ENCODE measurements at places on chromosomes 5 and 9.
A peak's percentile ranks its signal among the peaks of the same experiment; 100 is the strongest.

GRCh38 chr9:121660876-121661275 lies 9.4 kb downstream of the DAB2IP start:
- H3K4me1 ChIP-seq, result peaks cover 29% of the 10 kb centered on the region
- DNase-seq, result no peak
- no peaks in the 10 kb centered on the region for H3K27me3 ChIP-seq
- H3K4me3 ChIP-seq, result no peak overlapping the region
- H3K36me3 ChIP-seq, result no peaks in the 10 kb centered on the region
- H3K27ac ChIP-seq, result no peak overlapping the region

DNA sequence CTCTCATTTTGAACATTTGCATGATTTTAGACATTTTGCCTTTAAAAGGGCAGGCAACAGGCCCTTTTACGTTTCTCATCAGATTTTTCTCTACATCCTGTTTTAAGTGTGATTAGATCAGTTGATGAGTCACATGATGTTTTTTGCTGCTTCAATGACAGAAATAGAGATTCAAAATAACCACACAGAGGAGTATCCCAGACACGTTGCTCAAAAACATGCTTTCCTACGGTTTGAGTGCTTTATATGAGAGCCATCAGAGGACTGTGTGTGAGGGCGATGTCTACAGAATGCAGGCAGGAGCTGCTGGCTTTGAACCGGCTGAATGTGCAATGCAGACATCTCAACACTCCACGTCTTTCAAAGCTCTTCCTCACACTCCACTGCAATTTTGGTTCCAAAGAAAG lies 42.1 kb downstream of the OTULIN start:
- H3K4me1 ChIP-seq, result peaks cover 6% of the 10 kb centered on the region
- no peak for DNase-seq
- H3K27me3 ChIP-seq, result no peaks in the 10 kb centered on the region

DNA sequence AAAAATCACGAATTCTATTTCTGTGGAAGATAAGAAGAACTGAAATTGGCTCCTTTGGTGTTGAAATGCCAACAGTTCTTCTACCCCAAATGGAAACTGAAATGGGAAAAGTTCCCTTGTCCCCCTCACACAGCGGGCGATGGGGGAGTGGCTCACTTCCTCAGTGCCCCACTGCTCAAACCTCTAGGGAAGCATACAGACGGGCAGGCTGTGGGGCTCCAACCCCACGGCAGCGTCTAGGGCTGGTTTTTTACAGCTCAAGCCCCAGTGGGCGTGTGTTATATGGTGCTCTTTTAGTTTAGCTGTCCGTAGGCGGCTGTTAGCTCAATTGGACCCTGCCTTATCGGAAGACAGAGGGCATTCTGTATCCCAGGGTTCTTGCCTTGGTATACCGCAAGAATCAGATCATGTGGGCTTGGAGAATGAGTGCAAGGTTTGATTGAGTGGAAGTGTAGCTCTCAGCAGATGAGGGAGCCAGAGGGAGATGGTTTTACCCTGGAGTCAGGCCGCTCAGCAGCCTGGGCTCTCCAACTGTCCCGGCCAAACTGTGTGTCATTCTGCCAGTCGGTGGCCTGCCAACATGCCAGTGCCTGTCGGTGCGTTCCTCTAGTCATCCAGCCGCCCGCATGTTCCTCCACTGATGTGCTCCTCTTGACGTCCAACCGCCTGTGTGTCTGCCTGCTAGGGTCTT lies 166.3 kb upstream of the ZNF608 start:
- DNase-seq, result no peak
- H3K27me3 ChIP-seq, result no peaks in the 10 kb centered on the region
- H3K27ac ChIP-seq, result no peak overlapping the region
- no peak overlapping the region for H3K4me3 ChIP-seq
- peaks cover 6% of the 10 kb centered on the region for H3K4me1 ChIP-seq

DNA sequence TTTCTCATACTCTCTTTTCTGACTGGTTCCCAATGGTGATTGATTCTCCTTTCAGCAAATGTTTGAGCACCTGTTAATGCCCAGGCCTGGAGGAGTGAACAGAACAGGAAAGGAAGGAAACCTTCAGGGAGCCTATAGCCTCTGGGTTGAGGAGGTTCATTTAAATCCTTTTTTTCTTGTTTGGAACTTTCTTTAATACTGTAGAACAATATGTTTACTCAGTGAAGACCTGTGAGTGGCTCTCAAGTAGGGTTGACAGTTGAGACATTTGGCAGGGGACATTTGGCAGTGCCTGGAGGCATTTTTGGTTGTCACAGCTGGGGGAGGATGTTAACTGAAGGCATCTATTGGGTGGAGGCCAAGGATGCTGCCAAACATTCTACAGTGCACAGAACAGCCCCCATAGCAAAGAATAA lies 6.1 kb upstream of the FAM120AOS start:
- no peak overlapping the region for H3K27ac ChIP-seq
- no peaks in the 10 kb centered on the region for H3K4me1 ChIP-seq
- no peak overlapping the region for H3K4me3 ChIP-seq
- no peaks in the 10 kb centered on the region for H3K27me3 ChIP-seq

- no peaks in the 10 kb centered on the region for H3K27me3 ChIP-seq
- no peak for DNase-seq
- no peak overlapping the region for H3K4me3 ChIP-seq
- H3K36me3 ChIP-seq, result no peaks in the 10 kb centered on the region
Measured at GRCh38 chr9:104078596-104078995, 15.5 kb upstream of the SMC2 start.

- no peak overlapping the region for H3K4me3 ChIP-seq
- no peak overlapping the region for H3K27ac ChIP-seq
- H3K27me3 ChIP-seq, result no peaks in the 10 kb centered on the region
- no peak for DNase-seq
Measured at GRCh38 chr9:38003230-38003629, 65.8 kb downstream of the SHB start.

- H3K27ac ChIP-seq, result no peak overlapping the region
- H3K4me3 ChIP-seq, result no peak overlapping the region
- DNase-seq, result no peak
- no peaks in the 10 kb centered on the region for H3K36me3 ChIP-seq
Measured at GRCh38 chr5:39544941-39545340, 120.2 kb upstream of the DAB2 start.

- DNase-seq, result peak; percentile 67
- H3K27me3 ChIP-seq, result no peaks in the 10 kb centered on the region
- H3K27ac ChIP-seq, result no peak overlapping the region
- H3K4me1 ChIP-seq, result peaks cover 2% of the 10 kb centered on the region
Measured at GRCh38 chr9:88583901-88584596, 49.1 kb downstream of the NXNL2 start.
